Pulmonary artery endothelial cell (primary cell): ENCODE measurements at places on chromosomes 16 and 17. TPM values are rescaled to one million over a fixed set of nuclear protein-coding genes. Genes with fewer than 3 reads are reported as not detected.

C17orf100 gene
- total RNA-seq: 0.35 and 0.40 TPM in 2 replicates

KRT12 gene
- not detected in 2 replicates for total RNA-seq

ENPP7 gene
- total RNA-seq: not detected in 2 replicates

TOM1L1 gene
- 4.5 and 4.9 TPM in 2 replicates for total RNA-seq

C16orf95 gene
- 4.1 and 4.3 TPM in 2 replicates for total RNA-seq

ALOX12 gene
- total RNA-seq: not detected in 2 replicates

SLC6A4 gene
- total RNA-seq: 0.07 and 0.11 TPM in 2 replicates

GRAP gene
- 16.5 and 20.5 TPM in 2 replicates for total RNA-seq

CTU2 gene
- 29.6 and 33.6 TPM in 2 replicates for total RNA-seq

ZNF469 gene
- 0.74 and 1.3 TPM in 2 replicates for total RNA-seq

CCT6B gene
- total RNA-seq: 0.11 and 0.59 TPM in 2 replicates
